ENCODE measurements at places on chromosomes 3 and 15.

DNA sequence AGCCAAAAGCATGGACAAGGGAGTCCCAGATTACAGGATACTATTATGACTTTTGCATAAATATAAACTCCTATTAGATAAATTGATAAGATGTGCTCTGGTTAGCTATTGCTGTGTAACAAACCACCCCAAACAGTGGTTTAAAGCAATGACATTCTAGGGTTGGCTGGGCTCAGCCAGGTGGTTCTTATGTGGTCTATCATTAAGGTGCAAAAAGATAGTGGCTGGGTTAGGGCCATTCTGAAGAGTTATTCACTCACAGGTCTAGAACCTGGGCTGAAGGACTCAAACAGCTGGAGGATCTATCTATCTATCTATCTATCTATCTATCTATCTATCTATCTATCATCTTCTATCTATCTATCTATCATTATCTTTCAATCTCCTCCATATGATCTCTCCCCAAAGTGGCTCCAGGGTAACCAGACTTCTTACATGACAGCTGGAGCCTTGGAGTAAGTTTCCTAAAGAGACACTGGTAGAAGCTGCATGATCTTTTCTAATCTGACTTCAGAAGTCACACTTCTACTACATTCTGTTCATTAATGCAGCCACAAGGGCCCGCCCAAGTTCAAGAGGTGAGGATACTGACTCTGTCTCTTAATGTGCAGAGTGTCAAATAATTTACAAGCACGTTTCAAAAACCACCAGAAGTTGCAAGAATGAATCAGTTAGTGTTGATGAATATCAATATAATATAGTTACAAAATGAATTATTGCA, 74.9 kb upstream of the XCR1 start:
- DNase-seq: no peak

GRCh38 chr3:53274938-53275605, 19.2 kb upstream of the TKT start:
- no peak for DNase-seq

DNA sequence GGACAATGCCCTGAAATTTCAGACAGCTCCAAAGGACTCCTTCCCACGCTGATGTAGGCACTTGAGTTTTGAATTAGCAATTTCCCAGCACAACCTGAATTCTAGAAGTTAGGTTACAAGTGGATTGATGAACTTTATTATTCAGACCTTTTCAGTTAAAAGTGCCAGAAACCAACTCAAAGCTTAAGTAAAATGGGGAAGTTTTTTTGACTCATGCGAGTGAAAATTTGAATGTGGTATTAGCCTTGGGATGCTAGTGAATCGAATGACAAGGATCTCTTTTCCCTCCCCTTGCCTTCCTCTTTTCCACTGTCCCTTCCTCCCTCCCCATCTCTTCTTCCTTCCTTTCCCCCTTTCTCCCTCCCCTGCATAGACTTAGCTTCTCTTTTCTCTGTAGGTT, 295.1 kb upstream of the PROK2 start:
- no peak for DNase-seq

DNA sequence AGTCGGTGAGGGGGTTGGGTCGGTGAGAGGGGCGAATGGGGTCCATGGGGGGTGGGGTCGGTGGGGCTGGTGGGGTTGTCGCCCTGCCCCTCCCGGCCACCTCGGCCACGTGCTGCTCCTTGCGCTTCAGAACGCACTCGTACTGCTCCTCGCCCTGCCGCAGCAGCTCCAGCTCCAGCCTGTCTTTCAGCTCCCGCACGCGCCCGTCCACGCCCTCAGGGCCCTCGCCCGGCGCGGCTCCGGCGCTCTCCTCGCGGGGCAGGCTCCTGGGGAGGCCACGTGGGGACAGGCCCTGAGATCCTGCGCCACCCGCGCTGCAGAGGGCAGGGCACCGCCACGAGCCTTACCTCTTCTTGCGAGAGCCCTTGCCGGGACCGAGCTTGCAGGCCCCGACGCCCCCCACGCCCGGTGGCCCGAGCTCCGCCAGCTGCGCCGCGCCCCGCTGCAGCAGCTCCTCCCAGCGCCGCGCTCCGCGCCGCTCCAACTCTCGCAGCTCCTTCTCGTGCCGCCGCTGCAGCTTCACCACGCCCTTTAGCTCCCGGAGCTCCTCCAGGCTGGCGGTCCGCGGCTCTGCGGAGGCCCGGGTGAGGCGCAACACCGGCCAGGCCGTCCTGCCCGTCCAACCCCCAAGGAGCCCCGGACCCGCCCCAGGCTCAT, 8.2 kb upstream of the ANKRD63 start:
- DNase-seq: no peak

DNA sequence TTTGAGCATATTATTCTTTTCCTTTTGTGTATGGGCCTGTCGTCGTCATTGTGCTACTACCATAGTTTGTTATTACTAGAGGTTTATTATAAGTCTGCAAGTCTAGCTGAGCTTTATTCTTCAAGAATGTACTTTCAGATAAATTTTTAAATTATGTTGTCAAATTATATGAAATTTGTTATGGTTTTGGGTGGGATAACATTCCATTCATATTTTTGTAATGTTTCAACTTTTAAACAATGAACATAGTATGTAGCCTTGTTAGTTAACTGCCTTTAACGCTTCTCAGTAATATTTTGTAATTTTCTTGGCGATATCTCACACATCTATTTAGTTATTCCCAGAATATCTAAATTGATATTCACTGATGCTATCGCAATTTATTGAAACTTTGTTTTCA, 41.6 kb upstream of the GOLGA8B start:
- no peak for DNase-seq

- DNase-seq: no peak
Measured at GRCh38 chr3:171775943-171776342, 34.3 kb downstream of the PLD1 start.

DNA sequence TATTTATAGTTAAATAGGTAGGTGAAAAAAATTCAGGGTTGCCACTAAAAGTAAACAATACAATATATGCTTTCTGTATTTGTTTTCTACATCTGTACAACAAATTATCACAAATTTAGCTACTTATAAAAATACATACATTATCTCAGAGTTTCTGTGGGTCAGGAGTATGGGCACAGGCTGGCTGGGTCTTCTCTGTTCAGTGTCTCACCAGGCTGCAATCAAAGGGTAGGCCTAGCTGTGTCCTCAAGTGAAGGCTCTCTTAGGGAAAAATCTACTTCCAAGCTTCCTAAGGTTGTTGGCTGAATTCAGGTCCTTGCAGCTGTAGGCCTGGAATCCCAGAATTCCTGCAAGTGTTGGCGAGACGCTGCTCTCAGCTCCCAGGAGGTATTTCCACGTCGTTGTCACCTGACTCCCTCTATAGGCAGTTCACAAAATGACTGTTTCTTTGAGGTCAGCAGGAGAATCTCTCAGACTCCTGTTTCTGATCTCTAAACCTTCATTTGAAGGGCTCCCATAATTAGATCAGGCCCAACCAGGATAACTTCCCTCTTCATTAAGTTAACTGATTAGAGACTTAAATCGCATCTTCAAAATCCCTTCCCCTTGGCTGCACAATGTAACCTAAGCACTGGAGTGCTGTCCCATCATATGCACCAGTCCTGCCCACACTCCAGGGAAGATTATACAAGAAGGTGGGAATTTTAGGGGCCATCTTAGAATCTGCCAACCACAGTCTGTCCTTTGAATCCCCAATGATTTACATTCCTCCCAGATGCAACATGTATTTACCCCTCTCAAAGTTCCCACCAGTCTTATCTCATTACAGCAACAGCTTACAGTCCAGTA, 296.6 kb downstream of the SUCLG2 start:
- no peak for DNase-seq

GRCh38 chr3:169286992-169287391, 376.5 kb downstream of the MECOM start:
- DNase-seq: no peak

DNA sequence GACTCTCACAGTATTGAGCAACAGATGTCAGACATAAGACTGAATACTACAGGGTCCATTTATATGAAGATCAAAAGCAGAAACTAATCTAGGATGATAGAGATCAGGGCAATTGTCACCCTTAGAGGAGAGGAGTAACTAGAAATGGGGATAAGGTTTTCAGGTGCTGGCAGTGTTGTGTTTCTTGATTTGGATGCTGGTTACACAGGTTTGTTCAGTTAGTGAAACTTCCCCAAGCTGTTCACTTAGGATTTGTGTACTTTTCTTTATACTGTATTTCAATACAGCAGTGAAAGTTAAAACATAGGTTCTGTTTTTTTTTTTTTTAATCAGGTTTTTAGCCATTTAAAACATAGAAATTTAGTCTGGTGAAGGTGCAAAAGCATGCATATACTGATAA, 39.1 kb upstream of the CMTM7 start:
- DNase-seq: no peak
